ENCODE measurements at places on chromosomes 12 and 14. TPM values are rescaled to one million over a fixed set of nuclear protein-coding genes. Genes with fewer than 3 reads are reported as not detected.

The REP15 gene
- total RNA-seq = 33.4 TPM

The SDSL gene
- total RNA-seq = 14.2 TPM

GRCh38 chr12:121697093-121697698 lies 15.4 kb upstream of the TMEM120B start:
- peak; percentile 45 for DNase-seq
- H3K4me1 ChIP-seq = no peaks in the 10 kb centered on the region
- H3K36me3 ChIP-seq = no peaks in the 10 kb centered on the region
- H3K4me3 ChIP-seq = no peak overlapping the region

The LYZ gene
- total RNA-seq = 162 TPM

The JPH4 gene
- 0.58 TPM for total RNA-seq

DNA sequence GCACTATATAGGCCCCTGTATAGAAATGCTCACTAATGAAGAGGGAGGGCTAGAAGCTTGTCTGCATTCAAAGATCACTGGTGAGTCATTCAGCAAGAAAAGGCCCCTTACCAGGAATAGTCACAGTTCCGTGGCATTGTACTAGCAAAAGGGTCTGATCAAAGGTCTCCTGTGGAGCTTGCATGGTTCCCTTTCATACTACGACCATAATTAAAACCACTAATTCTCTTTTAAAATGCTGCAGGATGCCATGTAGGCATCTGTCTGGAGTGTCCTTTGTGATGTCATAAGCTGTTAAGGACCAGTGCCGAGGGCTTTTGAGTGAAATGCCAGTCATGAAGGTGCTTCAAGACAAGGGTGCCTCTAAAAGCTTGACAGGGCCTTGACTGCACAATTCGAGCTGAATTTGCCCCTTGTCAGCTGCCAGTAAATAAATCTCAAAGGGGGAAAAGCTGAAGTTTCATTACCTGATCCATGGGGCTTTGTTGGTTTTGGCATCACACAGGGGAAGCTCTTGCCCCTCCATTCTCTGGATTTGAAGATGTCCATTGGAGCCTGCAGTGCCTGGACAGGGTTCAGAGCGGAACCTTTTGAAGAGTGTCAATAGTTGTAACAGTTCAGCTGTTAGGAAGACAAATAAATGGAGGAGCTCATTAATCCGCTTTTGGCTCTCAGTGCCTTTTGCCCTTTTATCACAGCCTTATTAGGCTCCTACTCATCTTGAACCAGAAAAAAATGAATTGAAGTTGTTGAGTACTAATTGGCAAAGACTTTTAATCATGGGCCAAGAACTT lies 69.1 kb downstream of the TMEM260 start:
- no peak for DNase-seq
- no peak overlapping the region for H3K27ac ChIP-seq
- no peak overlapping the region for H3K4me3 ChIP-seq
- no peaks in the 10 kb centered on the region for H3K36me3 ChIP-seq
- H3K27me3 ChIP-seq = no peaks in the 10 kb centered on the region
- H3K4me1 ChIP-seq = no peaks in the 10 kb centered on the region

The KLRC4 gene
- 0.47 TPM for total RNA-seq

The KIF21A gene
- total RNA-seq = 24.6 TPM

DNA sequence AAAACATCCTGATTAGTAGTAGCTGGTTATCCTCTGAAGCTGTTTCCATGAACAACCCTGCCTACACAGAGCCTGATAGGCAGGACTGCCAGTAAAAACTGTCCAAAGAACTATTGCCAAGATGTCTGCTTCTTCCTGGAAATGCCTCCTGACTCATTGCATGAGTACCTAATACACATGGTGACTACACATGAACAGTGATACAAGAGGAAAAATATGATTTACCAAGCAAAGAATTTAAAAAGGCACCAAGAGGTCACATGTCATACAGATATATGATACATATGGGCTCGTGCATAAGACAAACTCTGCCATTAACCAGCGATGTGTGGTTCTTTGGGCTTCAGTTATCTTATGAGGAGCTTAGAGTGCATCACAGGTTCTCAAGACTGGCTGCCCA lies 552.3 kb downstream of the SLC16A7 start:
- no peaks in the 10 kb centered on the region for H3K27me3 ChIP-seq
- H3K27ac ChIP-seq = no peak overlapping the region
- no peak for DNase-seq
- no peaks in the 10 kb centered on the region for H3K36me3 ChIP-seq
- no peak overlapping the region for H3K4me3 ChIP-seq

DNA sequence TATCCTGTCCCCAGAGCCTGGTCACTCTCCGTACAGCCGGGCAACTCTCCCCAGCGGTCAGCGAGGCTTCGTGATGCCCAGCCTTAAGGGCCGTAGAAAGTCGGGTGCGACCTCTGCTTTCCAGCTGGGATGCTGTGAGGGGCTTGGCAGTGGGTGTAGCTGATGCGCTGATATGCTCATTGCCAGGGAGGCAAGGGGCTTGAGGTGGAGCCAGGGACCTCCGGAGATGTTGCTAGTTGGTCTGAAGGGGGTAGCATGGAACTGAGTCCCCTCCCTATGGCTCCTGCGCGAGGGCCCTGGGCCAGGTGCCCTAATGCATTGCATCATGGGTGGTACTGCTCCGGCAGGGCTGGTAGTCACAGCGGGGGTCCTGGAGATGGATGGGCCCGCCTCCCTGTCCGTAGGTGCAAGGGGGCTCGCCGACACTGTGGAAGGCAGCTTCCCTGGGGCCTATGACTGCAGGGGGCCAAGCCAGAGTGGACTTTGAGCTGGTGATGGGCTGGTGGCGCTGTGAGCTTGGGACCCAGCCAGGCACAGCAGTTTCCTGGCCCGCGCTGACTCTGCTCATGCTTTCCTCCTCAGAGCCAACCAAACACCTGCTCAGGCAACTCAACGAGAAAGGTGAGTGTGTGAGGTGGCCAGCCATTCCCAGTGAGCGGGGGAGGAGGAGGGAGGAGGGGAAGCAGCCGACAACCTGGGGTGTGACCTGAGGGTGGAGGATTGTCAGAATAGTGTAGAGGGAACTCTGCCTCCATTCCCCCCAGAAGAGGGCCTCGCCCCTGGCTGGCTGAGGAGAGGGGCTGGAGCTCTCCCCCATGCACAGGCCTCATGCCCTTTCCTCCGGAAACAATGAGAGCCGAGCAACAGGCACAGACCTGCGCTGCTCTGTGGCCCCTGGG lies 32.3 kb downstream of the PLEKHG3 start:
- DNase-seq = peak; percentile 85
- peak overlapping the region; percentile 40 for H3K27ac ChIP-seq
- H3K4me1 ChIP-seq = peaks cover 8% of the 10 kb centered on the region
- no peak overlapping the region for H3K4me3 ChIP-seq

The PTHLH gene
- total RNA-seq = not detected

GRCh38 chr12:132376464-132376830 lies 47.1 kb upstream of the GALNT9 start:
- no peaks in the 10 kb centered on the region for H3K36me3 ChIP-seq
- H3K27ac ChIP-seq = no peak overlapping the region
- no peak overlapping the region for H3K4me3 ChIP-seq
- DNase-seq = no peak
- no peaks in the 10 kb centered on the region for H3K27me3 ChIP-seq

DNA sequence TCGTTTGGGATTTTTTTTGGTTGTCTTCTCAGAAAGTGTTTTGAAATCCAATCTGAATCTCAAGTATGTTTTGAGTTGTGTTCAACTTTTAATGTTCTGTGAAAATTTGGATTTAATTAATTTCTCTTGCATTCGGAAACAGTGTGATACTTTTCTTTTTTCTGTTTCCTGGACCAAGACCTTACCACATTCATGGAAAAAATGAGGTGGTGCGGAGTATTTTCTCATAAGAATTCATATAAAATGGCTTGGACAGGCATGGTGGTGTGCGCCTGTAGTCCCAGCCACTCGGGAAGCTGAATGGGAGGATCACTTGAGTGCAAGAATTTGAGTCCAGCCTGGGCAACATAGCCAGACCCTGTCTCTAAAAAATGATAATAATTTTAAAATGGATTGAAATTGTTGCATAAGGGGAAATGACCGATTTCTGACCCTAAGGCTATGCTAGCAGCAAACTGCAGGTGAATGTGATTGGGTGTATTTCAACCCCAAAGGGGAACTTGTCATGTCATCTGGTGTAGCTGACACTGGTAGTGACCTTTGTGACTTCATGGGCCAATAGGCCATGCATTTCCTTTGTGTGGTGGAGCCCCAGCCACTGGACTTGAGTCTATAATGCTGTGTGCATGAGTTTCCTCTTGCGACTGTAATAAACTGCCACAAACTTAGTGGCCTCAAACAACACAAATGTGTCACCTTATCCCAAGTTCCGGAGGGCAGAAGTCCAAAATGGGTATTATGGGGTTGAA lies 123.5 kb upstream of the RFLNA start:
- H3K27me3 ChIP-seq = no peaks in the 10 kb centered on the region
- H3K36me3 ChIP-seq = no peaks in the 10 kb centered on the region
- DNase-seq = no peak

DNA sequence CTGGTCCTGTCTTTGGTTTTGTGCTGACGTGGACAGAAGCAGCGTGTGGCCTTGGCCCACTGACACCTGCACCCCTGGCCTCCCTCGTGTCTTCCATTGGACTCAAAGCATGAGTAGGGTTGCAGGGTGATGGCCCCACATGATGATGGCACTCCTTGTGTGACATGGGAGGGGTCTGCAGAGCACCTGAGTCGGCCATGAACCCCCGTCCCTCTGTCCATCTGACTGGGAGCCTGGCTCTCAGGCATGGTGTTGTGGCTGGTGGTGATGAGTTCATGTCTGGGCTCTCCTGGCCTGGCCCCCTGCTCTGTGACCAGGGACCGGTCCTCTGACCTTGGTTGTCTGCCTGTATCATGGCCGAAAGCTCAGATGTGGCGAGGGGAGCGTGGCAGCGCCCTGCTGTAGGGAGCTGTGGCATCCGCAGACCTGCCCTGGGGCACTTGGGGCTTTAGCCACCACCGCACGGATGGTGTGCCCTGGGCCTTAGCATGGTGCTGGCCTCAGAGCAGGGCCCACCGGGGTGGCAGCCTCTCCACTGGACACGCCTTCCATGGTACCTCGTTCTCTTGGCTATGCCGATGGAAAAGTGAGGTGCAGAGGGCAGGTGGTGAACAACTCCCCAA lies 16.7 kb downstream of the ULK1 start:
- no peaks in the 10 kb centered on the region for H3K27me3 ChIP-seq
- no peak overlapping the region for H3K27ac ChIP-seq
- no peak for DNase-seq
- no peak overlapping the region for H3K4me3 ChIP-seq

The NRL gene
- total RNA-seq = 0.88 TPM

The VRTN gene
- 0.30 TPM for total RNA-seq

DNA sequence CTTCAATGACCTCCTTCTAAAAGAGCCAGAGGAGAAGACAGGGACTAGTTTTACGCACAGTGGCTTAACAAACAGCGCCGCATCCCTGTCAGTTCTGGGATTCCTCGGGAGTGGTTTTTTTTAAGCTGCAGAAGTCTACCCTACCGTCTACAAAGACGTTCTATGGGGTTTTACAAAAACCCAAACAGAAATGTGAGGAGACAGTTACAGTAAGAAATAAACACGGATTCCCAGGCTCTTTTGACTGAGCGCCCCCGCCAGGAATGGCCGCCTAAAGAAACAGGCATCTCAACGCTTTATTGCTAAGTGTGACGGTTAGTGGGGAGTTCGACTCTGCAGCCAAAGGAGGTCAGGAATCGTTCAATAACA lies 484 bp downstream of the ALKBH1 start:
- H3K4me1 ChIP-seq = peaks cover 17% of the 10 kb centered on the region
- peak overlapping the region; percentile 41 for H3K27ac ChIP-seq
- peak; percentile 55 for DNase-seq
- H3K27me3 ChIP-seq = no peaks in the 10 kb centered on the region

GRCh38 chr14:101253948-101254347 lies 307.3 kb upstream of the DIO3 start:
- no peaks in the 10 kb centered on the region for H3K4me1 ChIP-seq
- H3K36me3 ChIP-seq = no peaks in the 10 kb centered on the region
- no peak for DNase-seq
- H3K27me3 ChIP-seq = no peaks in the 10 kb centered on the region

GRCh38 chr14:95320078-95320895 lies 579 bp upstream of the CLMN start:
- no peak overlapping the region for H3K27ac ChIP-seq
- no peaks in the 10 kb centered on the region for H3K4me1 ChIP-seq
- no peaks in the 10 kb centered on the region for H3K27me3 ChIP-seq
- peak overlapping the region; percentile 18 for H3K4me3 ChIP-seq
- no peak for DNase-seq

DNA sequence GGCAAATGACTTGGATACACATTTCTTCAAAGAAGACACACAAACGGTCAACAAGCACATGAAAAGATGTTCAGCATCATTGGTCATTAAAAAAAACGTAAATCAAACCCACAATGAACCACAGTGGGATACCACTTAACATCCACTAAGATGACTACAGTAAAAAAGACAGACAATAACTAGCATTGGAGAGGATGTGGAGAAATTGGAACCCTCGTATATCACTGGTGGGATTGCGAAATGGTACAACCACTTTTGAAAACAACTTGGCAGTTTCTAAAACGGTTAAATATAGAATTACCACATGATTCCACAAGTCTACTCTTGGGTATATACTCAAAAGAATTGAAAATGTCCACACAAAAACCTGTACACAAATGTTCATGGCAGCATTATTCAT lies 25.2 kb upstream of the PPFIBP1 start:
- H3K27me3 ChIP-seq = no peaks in the 10 kb centered on the region
- H3K4me1 ChIP-seq = no peaks in the 10 kb centered on the region
- no peak overlapping the region for H3K4me3 ChIP-seq
- no peak for DNase-seq
- no peak overlapping the region for H3K27ac ChIP-seq

DNA sequence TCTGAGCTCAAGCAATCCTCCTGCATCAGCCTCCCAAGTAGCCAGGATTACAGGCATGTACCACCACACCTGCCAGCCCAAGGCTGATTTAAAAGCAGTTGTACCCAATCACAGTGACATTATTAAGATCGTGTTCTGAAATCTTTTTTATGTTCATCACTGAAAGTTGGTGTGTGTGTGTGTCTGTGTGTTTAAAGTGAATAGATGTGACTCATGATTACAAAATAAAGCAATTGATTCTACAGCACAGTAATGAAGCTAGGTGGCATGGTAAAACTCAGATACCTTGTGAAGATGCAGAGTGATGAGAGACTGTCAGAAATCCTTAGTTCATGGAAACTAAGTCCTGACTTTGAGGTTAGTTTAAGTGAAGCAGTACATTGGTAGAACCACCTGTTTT lies 74.2 kb upstream of the ATP2B1 start:
- peak overlapping the region; percentile 18 for H3K27ac ChIP-seq
- no peak overlapping the region for H3K4me3 ChIP-seq
- no peaks in the 10 kb centered on the region for H3K27me3 ChIP-seq
- no peak for DNase-seq
- no peaks in the 10 kb centered on the region for H3K36me3 ChIP-seq

The TPPP2 gene
- total RNA-seq = not detected

The ITGA5 gene
- 120 TPM for total RNA-seq

GRCh38 chr12:7075939-7076338 lies 15.4 kb downstream of the C1S start:
- H3K36me3 ChIP-seq = no peaks in the 10 kb centered on the region
- no peak overlapping the region for H3K4me3 ChIP-seq
- no peak for DNase-seq
- no peak overlapping the region for H3K27ac ChIP-seq
- H3K4me1 ChIP-seq = no peaks in the 10 kb centered on the region

Measured in colonic mucosa (tissue), 4 donors.